ENCODE measurements at places on chromosomes 11 and 22.

DNA sequence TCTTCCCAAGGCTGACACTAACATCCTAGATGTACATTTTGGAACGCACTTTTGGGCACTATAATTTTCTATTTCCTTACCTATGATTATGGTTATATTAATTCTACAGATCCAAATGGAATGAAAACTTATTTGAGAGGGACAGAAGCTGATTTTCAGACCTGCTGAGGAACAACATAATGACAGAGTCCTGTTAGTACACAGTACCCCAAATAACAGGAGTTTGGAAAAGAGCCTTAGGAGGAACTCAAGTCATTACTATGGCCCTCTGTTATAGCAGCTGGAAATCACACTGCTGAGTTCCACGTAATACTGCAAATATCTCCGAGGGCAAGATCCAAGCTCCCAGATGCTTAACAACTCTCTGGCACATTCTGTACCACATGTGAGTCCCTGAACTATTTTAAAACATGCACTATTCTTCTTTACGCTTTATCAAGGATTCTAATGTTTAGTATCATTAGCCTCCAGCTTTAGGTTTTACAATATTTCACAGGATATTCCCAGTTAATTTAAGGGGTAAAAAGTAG lies 1027.7 kb upstream of the CCDC90B start:
- no peak for DNase-seq

GRCh38 chr22:22663861-22664800 lies 19.7 kb downstream of the GGTLC2 start:
- no peak for DNase-seq

- no peak for DNase-seq
These were observed 189.5 kb downstream of the DDX10 start for GRCh38 chr11:108854346-108854745.

- DNase-seq: peak; percentile 82
These were observed 11.7 kb downstream of the CXCR5 start for GRCh38 chr11:118895093-118896039.

GRCh38 chr11:100354736-100355135 lies 332.4 kb upstream of the ARHGAP42 start:
- no peak for DNase-seq

GRCh38 chr11:60880643-60881282 lies 13.4 kb downstream of the ZP1 start:
- no peak for DNase-seq

- DNase-seq: no peak
These were observed 22.3 kb upstream of the NRGN start for GRCh38 chr11:124717421-124717785.

DNA sequence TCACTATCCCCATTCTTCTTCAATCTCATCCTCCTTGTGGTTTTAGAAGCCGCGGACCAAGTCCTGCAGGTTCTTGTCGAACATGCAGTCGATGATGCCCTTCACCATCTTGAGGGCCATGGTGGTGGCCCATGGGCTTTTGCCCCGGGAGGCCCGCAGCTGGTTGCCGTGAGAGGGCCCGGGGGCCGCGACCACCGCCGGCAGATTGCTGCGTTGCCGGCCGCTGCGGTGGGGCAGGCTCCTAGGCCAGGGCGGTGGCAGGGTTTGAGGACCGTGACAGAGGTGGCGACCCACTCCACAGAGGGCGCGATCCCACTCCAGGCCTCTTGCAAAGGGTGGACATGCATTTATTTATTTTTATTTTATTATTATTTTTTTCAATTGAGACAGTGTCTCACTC lies 67.0 kb downstream of the APOL5 start:
- no peak for DNase-seq

DNA sequence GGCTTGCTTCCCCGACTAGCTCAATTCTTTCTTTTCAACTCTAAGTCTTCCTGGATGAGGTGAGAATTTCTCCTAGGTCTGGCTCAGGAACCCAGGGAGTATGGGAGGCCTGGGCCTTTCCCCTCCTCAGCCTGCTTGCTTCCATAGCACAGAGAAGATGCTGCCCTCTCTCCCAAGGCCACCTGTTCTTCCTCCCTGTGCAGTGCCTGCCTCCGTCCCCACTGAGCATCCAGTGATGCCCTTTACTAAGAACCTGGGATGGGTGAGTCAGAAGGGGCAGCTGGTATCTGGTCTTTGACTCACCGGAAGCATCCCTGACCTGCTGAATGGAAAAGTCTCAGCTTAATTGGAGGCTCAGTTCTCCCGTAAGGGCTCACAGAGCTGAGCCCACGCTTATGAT lies 607.9 kb downstream of the BUD13 start:
- no peak for DNase-seq

- peak; percentile 83 for DNase-seq
These were observed 9.7 kb downstream of the FXYD2 start for GRCh38 chr11:117814766-117815261.

DNA sequence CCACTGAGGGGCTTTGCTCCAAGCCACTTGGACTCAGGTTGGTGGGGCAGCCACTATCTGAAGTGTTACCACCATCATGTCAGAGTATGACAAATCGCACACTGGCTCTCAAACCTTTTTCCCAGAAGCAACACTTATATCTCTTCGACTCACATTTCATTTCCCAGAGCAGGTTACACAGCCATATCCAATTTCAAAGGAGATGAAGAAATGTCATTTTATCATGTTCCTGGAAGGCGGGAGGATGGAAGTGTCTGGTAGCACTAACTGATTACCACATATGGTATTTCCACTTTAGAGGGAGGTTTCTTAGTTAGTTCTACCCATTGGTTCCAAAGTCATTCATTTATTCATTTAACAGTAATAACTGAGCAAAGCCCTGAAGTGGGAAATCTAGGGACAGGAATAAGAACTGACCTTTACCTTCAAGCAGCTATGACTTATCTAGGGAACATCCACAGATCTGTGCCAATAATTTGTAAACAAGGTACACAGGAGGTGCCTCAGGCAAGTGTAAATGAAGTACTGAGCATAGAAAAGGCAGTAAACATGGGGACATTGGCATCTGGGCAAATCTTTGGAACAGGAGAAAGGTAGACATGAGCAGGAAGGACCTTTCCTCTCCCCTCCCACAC lies 54.9 kb upstream of the LRRC55 start:
- DNase-seq: no peak

DNA sequence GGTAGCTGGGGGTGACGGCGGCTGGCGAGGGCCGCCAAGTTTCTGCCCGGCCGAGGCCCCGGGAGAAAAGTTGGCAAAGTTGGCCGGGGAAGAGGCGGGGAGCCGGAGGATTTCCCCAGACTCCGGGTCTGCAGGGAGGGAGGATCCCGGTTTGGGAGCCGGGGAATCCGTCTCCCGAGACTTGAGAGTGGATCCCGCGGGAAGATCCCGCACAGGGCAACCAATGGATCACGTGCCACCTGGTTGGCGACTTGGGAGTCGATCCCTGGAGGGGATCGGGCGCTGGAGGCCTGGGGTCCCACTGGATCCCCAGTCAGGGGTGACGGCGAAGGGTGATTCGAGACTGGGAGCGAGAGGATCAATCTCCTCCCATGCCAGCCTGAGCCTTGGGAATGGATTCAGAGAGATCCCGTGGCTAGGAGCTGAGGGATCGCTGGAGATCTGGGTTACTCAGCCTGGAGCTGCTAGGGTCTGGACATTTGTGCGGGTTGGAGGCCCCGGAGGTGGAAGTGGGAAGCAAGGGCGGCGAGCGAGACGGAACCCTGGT lies 394 bp downstream of the KIAA1671 start:
- DNase-seq: no peak

- no peak for DNase-seq
These were observed 16.9 kb upstream of the CLMP start for GRCh38 chr11:123211981-123212380.

GRCh38 chr11:86608251-86608799 lies 64.1 kb downstream of the ME3 start:
- DNase-seq: peak; percentile 32

DNA sequence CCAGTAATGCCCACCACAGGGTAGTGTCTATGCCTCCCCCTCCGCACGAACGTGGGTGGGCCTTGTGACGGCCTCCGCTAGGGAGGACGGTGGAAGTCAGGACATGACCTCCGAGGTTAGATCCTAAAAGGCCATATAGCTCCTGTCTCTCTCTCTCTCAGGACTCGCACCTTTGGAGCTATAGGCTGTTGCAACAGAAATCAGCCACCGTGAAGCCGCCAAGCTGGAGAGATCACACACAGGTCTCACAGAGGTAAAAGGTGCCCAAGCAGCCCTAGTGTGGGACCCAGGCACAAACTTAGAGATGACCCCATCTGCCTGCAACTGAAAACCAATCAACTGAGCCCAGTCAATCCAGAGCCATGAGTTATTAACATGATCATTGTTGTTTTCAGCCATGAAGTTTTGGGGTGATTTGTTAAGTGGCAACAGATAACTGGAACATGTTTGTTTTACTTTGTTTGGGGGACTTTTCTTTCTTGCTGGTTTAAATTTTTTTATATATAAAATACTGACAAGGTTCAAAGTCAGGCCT lies 7.4 kb upstream of the NAP1L4 start:
- DNase-seq: no peak

DNA sequence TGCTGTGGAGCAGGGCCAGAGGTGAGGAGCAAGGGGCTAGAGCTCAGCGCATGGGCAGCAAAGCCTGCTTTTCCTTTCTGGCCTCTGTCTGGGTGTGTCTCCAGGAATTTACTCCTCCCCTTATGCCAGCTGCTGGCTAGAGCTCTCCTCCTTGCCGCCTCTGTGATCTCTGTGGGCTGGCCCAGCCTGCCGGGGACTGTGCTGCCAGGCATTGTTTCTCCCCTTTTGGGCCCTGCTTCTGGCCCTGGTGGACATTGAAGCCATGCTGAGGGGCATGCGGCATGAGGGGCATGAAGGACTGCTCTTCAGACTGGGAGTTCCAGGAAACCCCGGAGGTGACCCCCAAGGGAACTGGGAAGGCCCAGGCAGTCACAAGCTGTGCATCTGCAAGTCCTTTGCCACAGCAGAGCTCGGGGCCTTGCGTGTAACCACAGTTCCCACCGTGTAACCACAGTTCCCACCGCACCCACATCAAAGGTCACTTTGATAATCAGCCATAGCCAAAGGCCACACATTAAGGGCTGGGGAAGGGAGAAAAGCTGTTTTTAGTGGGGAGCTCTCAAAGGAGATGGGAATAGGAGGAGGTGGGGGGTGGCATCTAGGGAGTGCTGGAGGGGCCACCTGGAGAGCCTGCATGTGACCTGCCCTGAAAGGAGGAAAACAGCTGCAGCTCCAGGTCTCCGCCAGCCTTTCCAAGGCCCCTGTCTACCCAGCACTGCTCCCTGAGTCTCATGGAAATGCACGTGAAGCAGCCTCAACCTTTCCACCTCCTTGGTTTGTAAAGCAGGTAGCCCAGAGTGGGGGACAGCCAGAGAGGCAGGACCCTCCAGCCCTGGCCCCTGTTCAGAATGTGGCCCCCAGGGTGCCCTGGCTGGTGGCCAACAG lies 62.3 kb downstream of the PPFIBP2 start:
- peak; percentile 25 for DNase-seq

DNA sequence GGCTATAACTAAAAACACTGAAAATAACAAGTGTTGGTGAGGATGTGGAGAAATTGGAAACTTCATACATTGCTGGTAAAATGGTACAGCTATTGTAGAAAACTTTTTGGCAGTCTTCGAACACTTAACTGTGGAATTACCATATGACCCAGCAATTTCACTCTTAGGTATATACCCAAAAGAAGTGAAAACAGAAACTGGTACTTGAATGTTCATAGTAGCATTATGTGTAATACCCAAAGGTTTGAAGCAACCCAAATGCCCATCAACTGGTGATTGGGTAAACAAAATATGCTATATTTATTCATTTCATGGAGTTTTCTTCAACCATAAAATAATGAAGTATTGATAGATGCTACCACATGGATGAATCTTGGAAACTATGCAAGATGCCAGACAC lies 40.8 kb upstream of the FTH1 start:
- no peak for DNase-seq

- no peak for DNase-seq
These were observed 287.4 kb upstream of the PDGFD start for GRCh38 chr11:104451197-104451893.

DNA sequence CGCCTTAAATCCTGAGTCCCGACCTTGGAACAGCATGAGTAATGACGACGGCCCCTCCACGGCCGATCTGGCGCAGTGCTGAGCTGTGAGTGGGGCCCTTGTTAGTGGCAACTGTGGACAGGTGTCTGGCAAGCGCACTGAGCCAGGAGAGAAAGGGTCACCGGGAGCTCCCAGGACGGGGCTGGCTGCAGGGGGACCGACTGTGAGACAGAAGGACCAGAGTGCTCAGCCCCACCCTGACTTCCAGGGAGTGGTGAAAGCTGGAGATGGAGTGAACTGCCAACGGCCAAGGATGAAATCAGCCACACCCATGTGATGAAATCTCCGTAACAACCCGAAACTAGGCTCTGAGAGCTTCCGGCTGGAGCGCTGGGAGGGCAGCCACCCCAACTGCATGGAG lies 228.6 kb downstream of the BRD1 start:
- DNase-seq: no peak

GRCh38 chr11:2703363-2704141 lies 3.8 kb upstream of the KCNQ1OT1 start:
- DNase-seq: no peak

- DNase-seq: no peak
These were observed 11.5 kb downstream of the PPME1 start for GRCh38 chr11:74182635-74183034.

- no peak for DNase-seq
These were observed 32.2 kb downstream of the C2CD3 start for GRCh38 chr11:74138572-74138971.

DNA sequence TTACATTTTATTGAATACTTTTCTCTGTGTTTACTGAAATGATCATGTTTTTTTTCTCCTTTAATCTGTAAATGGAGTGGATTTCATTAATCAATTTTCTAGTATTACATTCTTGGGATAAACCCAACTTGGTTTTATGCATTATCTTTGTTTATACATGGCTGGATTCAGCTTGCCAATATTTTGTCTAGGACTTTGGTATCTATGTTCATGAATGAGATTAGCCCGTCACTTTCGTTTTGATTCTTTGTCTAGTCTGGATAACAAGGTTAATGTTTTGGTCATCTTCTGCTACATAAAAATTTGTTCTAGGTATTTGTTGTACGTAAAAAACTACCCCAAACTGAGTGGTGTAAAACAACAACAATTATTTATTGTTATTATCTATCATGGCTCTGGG lies 127.9 kb upstream of the PAX6 start:
- DNase-seq: no peak

DNA sequence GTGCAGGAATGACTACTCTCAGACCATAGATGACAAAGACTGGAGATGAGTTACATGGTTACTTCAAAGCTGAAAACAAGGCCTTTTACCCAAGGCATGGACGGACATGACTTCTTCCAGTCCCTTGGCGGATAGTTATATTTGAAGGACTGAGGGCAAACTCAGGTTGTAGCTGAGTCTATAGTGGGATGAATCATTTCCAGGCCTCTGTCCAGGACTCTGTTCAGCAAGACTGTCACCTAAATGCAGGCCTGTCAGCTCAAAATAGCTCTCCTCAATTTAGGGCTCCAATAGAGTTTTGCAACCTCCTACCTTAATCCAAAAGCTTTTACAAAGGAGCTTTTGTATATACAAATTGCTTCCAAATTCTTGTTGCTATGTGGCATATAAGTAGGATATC lies 24.3 kb upstream of the OR52J3 start:
- DNase-seq: no peak
